H9 (cell line): ENCODE measurements at places on chromosomes 2 and 18.
A peak's percentile ranks its signal among the peaks of the same experiment; 100 is the strongest.

DNA sequence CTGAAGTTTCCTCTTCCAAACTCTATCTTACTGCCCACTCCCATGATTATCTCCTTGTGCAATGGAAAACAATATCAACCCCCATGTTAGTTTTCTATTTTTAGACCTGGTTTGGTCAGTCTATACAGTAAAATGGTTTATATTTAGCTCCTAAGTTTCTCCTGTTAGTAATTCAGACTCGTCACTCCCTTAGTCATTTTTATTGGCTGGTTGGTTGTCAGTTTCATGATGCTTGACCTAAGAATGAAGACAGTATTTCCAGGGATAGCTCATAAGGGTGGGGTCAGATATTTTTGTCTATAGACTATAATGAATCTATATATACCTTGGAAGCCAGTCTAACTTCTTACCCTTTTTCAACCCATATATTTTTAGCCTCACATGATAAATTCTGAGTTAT lies 61.4 kb upstream of the NEUROD1 start:
- no peak for DNase-seq

DNA sequence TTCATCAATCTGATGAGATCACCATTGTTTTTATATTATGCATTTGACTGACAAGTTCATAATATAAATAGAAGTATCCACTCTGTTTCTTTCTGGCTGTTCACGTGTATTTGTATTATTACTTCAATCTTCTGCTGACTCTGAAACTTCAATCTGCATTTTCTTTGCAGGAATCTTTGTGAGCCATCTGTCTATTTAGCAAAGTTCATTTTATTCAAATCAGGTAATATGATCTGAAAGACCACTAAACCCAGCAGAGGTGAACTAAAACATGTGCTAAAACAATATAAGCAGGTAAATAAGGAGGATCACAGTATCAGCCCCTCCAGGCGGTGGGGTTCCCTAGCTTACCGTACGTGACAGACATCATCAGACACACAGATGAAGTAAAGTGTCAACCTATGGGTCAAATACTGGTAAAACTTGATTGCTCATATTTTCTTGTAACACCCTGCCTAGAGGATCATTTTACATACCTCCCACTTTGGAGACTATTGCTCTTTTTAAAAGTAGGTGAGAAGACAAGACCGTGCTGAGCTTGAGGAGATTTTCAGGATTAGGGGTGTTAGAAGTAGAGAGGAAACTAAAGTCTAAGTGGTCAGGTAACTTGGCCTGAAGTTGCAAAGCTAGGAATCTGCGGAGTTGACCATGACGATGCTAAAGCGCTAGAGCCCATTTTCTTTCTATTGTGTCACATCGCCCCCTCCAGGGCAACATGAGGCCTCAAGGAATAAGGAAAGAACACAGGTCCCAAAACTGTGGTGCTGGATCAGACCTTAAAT lies 9.0 kb downstream of the DTNB start:
- peak; percentile 76 for DNase-seq

DNA sequence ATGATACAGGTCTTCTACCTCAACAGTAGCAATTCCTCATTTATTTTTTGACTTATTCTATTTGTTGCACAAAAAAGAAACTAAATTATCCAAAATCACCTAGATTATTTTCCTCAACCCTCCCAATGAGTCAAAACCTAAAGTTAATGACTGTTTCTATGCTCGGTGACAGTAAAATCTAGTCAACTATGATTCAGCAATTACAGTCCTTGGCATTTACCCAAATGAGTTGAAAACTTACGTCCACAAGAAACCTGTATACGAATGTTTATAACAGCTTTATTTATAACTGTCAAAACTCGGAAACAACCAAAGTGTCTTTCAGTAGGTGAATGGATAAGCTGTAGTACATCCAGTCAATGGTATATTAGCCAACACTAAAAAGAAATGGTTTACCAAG lies 439.3 kb downstream of the CBLN2 start:
- DNase-seq = no peak

GRCh38 chr2:172813314-172813888 lies 77.8 kb downstream of the RAPGEF4 start:
- DNase-seq = no peak
